ENCODE measurements at places on chromosomes 16 and 17.
A peak's percentile ranks its signal among the peaks of the same experiment; 100 is the strongest.

GRCh38 chr17:66604376-66604775 is 230.5 kb upstream of the CACNG5 start:
- no peak for DNase-seq

- DNase-seq = no peak
Measured at GRCh38 chr17:79595921-79596320, 14.9 kb downstream of the RBFOX3 start.

DNA sequence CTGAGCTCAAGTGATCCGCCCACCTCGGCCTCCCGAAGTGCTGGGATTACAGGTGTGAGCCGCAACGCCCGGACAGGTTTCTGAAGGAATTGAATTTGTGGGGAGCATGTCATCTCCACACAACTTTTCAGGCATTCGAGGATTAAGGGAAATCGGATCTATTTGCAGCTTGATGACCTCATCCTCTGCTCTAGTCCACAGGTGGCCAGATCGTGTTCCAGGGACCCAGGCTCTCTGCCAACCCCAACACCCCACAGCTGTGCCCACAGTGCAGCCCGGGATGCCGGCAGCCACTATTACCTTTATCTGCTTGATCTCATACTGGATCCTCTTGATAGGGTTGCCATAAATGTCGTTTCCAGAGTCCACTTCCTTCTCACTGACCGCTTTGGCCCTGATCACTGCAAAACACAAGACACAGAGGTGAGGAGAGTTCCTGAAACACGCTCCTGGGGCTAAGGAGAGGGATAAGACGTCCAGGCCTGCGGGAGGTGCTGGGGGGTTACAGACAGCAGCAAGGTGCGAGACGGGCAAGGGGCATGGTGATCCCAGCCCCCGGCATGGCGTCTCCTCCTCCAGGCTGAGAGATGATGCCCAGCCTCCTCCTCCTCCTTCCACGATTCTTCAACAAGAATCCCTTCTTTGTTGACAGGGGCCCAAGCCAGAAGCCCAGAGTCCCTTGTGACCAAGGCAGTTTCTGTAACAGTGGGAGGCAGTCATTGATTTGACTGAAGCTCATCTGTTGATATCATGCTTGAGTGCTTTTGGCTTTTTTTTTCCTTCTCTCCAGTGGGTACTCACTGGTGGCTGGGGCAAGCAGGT is 29.3 kb downstream of the CEP295NL start:
- DNase-seq = no peak

DNA sequence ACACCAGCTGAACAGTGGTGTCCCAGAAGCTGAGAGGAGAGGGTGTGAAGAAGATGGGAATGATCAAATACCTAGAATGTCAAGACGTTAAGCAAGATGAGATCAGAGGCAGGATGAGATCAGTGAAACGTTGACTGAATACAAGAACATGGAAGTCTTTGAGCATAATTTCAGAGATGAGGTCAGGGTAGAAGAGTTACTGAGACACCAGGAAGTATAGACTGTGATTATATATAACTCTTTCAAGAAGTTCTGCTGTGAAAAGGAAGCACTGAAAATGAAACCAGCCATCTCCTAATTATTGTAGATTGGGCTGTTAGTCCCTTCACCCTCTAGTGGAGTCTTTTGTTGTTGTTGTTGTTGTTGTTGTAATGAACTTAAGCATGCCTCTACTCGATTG is 9.1 kb downstream of the SHCBP1 start:
- DNase-seq = no peak

GRCh38 chr16:29645694-29646187 is 17.3 kb upstream of the SPN start:
- no peak for DNase-seq

DNA sequence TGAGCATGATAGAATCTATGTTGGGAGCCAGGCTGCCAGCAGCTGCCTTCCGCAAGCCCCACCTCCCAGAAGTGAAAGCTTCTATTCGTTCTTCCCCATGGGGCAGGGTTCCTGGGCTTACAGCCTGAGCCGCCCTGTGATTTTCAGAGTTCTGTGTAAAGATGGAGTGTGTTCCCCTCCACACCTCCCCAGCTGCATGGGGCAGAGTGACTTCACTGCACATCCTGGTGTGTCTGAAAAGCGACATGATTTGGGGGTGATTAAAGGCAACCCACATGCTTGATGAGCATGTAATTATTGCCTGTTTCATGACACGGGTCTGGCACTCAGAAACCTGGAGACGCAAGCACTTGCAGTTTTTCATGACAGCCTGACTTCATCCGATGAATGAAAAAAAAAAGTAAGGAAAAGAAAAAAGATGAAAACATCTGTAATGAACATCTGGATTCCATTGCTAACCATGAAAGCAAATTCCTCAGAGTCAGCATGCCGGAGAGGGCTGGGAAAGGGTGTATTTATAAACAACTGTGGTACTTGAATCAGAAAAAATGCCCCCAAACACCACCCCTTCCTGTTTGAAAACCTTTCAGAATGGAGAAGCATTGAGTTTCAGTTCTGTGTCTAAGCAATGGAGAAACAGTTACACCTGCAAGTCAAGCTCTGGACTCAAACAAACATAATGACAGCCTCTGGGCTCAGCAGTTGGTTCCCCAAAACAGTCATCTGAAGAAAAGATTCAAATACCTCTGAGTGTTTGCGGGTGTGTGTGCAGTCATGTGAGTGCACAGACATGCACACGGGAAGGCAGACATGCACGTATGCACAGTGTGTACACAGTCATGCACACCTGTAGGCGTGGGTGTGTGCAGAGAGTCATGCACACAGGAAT is 266.0 kb downstream of the ENGASE start:
- DNase-seq = no peak

- DNase-seq = no peak
Measured at GRCh38 chr17:45414990-45415881, 17.4 kb downstream of the ARHGAP27 start.

DNA sequence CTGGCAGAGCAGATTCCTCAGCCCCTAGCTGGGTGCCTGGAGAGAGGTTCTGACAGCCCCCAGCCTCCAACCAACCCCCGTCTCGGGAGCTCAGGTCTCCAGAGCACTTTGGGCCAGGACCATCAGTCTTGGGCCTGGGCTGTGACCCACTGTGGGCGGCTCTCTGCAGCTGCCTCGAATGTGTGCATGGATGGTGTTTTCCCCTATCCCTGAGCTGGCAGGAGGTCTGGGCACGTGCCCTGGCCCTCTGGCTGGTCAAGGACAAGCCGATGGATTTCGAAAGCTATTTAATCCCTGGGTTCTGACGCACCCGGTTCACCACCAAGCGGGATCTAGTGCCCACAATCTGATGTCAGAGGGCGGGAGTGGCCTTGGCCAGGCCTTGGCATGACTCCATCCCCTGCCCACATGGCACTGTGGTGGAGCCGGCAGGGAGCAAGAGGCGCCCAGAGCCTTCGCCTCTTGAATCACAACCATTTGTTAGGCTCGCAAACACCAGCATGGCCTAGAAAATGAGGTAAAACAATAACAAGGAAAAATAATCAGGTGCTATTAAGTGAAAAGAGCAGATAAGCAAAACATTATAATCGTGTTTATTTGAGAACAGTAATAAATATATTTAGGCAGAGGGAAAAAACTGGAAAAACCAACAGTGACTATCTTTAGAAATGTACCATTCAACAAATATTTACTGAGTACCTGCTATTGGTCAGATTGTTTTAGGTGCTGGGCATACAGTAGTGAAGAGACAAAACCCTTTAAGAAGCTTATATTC is 69.3 kb upstream of the TOB1 start:
- peak; percentile 71 for DNase-seq

GRCh38 chr16:84198401-84198800 is 7.4 kb downstream of the ADAD2 start:
- peak; percentile 63 for DNase-seq

DNA sequence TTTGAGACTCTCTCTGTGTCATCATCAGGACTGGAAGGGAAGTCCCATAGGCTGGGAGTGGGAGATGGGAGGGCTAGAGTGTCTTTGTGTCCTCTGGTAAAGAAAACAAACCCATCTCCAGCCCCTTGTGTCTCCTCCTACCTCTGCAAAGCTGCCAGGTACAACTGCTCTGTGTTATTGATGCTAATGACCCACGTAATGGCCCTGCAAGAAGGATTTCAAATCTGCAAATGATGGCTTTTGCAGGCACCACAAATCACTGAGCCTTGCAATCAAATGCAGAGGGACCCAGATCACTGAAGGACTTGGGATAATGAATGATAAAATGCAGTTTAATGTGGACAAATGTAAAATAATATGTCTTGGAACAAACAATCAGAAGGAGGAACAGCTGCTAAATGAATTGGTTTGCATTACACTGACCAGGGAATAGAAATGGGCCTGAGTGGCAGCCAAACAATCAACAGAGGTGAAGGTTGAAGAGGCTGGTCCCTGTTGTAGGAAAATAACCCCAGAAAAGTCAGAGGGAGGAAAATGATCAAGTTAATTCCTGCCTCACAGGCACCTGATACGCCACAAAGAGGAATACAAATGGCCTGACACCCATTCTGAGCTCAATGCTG is 425.1 kb downstream of the UTP18 start:
- DNase-seq = no peak

- no peak for DNase-seq
Measured at GRCh38 chr16:17027488-17028129, 443.2 kb downstream of the XYLT1 start.

- DNase-seq = no peak
Measured at GRCh38 chr17:44872131-44872768, 24.6 kb downstream of the HIGD1B start.

Data from Right ventricle myocardium inferior (tissue), 1 donor.